ENCODE measurements at places on chromosomes 12 and 14. TPM values are rescaled to one million over a fixed set of nuclear protein-coding genes. Genes with fewer than 3 reads are reported as not detected.

DNA sequence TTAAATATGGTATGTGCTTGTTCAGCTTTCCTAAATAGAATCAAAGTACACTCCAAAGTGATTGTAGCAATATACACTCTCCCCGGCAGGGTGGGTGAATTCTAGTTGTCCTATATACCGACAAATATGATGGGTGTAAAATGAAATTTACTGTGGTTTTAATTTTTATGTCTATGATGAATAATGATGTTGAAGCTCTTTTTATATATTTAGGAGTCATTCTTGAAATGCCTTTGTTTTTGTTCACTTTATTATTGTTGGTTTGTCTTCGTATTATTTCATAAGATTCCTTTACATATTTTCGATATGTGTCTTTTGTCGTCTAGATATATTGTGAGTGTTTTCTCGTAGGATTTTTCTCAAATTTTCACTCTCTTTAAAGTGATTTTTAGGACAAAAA lies 105.7 kb downstream of the PDE3A start:
- H3K27ac ChIP-seq: no peak overlapping the region
- H3K36me3 ChIP-seq: no peaks in the 10 kb centered on the region
- no peak overlapping the region for H3K4me3 ChIP-seq
- H3K4me1 ChIP-seq: no peaks in the 10 kb centered on the region

GRCh38 chr12:132561427-132562156 lies 48.8 kb downstream of the LRCOL1 start:
- DNase-seq: peak; percentile 46
- no peaks in the 10 kb centered on the region for H3K27me3 ChIP-seq
- no peak overlapping the region for H3K27ac ChIP-seq

GRCh38 chr14:29102996-29103395 lies 336.4 kb downstream of the FOXG1 start:
- H3K4me1 ChIP-seq: no peaks in the 10 kb centered on the region
- no peaks in the 10 kb centered on the region for H3K36me3 ChIP-seq
- H3K27me3 ChIP-seq: peaks cover 27% of the 10 kb centered on the region
- no peak for DNase-seq
- H3K27ac ChIP-seq: no peak overlapping the region

- H3K36me3 ChIP-seq: no peaks in the 10 kb centered on the region
- no peak overlapping the region for H3K4me3 ChIP-seq
- H3K4me1 ChIP-seq: no peaks in the 10 kb centered on the region
- no peak overlapping the region for H3K27ac ChIP-seq
These were observed 297.5 kb downstream of the RPAP3 start for GRCh38 chr12:47408171-47408871.

GRCh38 chr14:67882986-67883555 lies 63.5 kb downstream of the RAD51B start:
- no peaks in the 10 kb centered on the region for H3K36me3 ChIP-seq
- H3K4me1 ChIP-seq: no peaks in the 10 kb centered on the region
- DNase-seq: no peak
- no peaks in the 10 kb centered on the region for H3K27me3 ChIP-seq

The HOXC4 gene
- total RNA-seq: 2.6 TPM

- no peak overlapping the region for H3K4me3 ChIP-seq
- no peaks in the 10 kb centered on the region for H3K27me3 ChIP-seq
- DNase-seq: no peak
- no peaks in the 10 kb centered on the region for H3K4me1 ChIP-seq
- no peak overlapping the region for H3K27ac ChIP-seq
- no peaks in the 10 kb centered on the region for H3K36me3 ChIP-seq
These were observed 21.1 kb upstream of the C1S start for GRCh38 chr12:7039403-7039802.

The INHBC gene
- not detected for total RNA-seq

The CCDC38 gene
- not detected for total RNA-seq

DNA sequence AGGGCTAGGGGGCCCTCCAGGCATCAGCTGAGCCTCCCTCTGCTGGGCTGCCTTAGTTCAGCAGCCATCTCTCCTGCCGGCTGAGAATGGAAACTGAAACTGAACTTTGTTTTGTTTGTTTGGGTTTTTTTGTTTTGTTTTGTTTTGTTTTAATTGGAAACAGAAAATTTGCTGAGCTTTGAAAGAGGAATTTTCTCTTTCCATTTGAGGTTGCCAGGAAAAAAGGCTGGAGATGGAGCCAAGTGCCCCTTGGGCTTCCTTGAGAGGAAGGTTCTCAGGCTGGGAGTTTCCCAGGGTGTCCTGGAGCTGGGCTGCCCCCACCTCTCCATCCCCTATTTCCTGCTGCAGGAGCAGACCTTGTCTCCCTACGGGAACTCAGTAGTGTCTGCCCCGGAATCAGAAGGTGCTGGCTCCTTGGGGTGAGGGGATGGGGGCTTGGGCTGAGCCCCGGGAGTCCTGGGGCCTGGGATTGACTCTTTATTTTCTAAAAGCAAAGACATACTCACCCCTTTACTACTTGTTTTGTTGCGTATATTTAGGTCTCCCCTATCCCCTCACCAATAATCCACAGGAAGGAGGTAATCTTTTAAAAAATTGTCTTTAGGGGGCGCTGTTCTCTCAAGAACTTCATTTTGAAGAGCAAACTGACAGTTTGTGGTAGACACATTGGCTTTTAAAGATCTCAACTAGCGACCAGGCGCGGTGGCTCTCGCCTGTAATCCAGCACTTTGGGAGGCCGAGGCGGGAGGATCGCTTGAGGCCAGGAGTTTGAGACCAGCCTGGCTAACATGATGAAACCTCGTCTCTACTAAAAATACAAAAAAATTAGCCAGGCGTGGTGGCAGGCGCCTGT lies 21.3 kb upstream of the OASL start:
- DNase-seq: peak; percentile 75
- H3K27ac ChIP-seq: no peak overlapping the region
- no peaks in the 10 kb centered on the region for H3K36me3 ChIP-seq
- no peaks in the 10 kb centered on the region for H3K4me1 ChIP-seq

DNA sequence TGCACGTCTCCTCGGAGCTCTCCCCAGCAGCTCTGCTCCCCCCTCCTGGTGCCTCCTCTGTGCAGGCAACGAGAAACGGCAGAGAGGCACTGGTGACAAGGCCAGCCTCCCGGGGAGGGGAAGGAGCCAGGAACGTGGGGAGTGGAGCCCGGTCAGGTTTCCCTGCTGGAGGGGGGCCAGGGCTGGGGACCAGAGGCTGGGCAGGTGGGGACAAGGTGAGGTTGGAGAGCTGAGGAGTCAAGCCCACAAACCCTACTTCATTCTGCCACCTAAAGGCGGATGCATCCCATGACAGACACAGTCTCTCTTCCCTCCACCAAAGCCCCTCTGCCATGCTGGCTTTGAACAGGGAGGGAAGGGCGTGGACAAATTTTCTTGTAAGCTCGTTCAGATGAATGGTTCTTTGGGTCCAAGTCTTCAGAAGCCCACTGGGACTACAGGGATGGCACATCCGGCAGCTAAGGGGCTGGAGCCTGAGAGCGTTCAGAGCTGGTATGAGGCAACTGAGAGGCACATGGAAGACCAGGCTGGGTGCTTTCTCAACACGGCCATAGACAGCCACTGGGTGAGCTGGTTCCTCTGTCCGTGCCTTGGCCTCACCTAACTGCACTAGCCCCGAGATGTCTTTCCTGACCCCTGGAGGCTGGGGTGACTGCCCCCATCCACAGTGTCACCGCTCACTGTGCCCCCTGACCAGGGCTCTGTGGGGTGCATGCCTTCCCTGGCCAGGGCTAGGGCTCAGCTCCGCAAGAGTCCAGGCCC lies 105.9 kb downstream of the RBM19 start:
- H3K4me3 ChIP-seq: no peak overlapping the region
- H3K27ac ChIP-seq: no peak overlapping the region
- DNase-seq: no peak
- no peaks in the 10 kb centered on the region for H3K27me3 ChIP-seq

DNA sequence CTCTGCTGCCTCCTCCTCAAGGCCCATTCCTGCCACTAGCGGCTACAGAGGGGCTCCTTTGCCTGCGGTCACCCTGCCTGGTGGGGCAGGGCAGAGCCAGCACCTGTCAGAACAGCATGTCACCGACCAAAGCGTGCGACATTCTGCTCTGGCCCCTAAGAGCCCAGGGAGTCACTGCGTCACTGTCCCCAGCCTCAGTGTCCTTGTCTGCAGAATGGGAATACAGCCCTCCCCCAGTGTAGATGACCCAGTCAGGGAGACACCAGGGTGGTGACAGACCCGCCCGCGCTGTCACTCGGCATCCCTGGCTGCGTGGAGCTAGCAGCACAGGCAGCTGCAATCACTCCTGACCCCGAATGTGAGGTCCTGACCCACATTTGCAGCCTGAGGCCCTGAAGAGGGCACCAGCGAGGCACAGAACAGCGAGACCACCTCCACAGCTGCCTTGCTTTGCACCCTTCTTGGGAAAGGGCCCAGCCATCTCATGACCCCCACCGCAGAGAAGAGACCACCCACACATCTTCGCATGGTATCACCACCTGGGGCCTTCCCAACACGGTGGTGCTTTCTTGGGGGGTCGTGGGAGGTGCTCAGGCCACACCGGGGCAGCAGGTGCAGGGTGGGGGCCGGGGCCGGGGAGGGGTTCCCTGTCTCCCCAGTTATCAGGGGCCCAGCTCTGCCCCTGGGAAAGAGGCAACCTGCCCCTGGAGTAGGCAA lies 2.5 kb downstream of the AHNAK2 start:
- no peak overlapping the region for H3K27ac ChIP-seq
- peaks cover 79% of the 10 kb centered on the region for H3K4me1 ChIP-seq
- no peaks in the 10 kb centered on the region for H3K27me3 ChIP-seq
- DNase-seq: no peak
- H3K36me3 ChIP-seq: no peaks in the 10 kb centered on the region

The PIWIL1 gene
- not detected for total RNA-seq

DNA sequence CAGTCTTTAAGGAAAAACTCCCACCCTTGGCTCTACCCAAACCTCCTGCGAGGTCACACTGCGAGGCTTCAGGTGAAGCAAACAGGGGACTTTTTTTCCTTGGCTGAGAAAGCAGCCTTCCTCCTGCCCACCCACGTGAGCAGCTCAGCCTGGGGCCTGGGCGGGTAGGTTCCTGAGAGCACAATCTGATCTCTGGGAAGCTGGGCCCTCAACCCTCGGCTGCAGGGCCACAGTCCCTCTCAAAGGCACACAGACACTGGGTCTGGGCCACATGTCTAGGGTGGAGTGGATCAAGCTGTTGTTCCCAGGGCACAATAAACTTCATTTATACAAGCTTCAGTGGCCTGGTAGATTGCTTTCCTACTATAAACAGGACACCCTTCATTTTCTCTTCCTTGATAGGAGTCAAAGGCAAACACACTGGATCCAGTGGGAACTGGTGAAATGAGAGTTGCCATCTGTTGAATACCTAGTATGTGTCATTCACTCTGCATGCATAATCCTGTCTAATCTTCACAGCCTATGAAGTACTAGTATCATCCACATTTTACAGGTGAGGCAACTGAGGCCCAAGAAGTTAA lies 41.3 kb upstream of the PNMA1 start:
- H3K36me3 ChIP-seq: peaks cover 3% of the 10 kb centered on the region
- H3K4me3 ChIP-seq: 0 out of 2 replicates have a peak overlapping the region, but pooled peaks have one; percentile 2
- no peaks in the 10 kb centered on the region for H3K27me3 ChIP-seq
- peak overlapping the region; percentile 74 for H3K27ac ChIP-seq
- H3K4me1 ChIP-seq: peaks cover 75% of the 10 kb centered on the region
- DNase-seq: no peak

The PPFIA2 gene
- total RNA-seq: not detected

DNA sequence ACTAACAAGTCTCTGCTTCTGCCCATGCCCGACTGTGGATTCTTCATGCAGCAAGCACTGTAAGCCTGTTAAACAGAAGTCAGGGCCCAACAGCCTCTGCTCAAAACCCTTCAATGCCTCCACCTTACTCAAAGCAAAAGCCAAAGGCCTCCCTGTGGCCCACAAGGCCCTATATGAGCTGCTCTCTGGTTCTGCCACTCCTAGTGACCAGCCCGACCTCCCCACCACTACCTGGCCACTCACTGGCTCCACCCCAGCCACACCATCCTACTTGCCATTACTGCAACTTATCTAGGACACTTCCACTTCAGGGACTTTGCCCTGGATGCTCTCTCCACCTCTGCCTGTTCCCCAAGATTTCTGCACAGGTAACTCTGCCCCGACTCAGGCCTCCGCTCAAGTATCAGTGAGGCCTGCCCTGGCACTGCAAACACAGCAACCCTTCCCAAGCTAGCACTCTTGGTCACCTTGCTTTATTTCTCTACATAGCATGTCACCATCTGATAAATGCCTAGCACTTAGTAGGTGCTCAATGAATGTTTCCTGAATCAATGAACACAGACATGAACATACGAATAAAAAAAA lies 88.9 kb downstream of the ITPR2 start:
- no peak for DNase-seq
- H3K27me3 ChIP-seq: no peaks in the 10 kb centered on the region
- no peaks in the 10 kb centered on the region for H3K36me3 ChIP-seq
- H3K4me1 ChIP-seq: peaks cover 15% of the 10 kb centered on the region

GRCh38 chr12:114441039-114441383 lies 35.1 kb upstream of the TBX5 start:
- no peak overlapping the region for H3K4me3 ChIP-seq
- no peak overlapping the region for H3K27ac ChIP-seq
- no peaks in the 10 kb centered on the region for H3K4me1 ChIP-seq
- H3K27me3 ChIP-seq: peaks cover 98% of the 10 kb centered on the region

GRCh38 chr12:28212182-28212581 lies 21.9 kb downstream of the CCDC91 start:
- no peaks in the 10 kb centered on the region for H3K4me1 ChIP-seq
- no peak overlapping the region for H3K4me3 ChIP-seq
- peaks cover 43% of the 10 kb centered on the region for H3K36me3 ChIP-seq
- no peak overlapping the region for H3K27ac ChIP-seq

The SPPL3 gene
- 18.8 TPM for total RNA-seq

The CMA1 gene
- total RNA-seq: not detected

The ACVRL1 gene
- total RNA-seq: 0.40 TPM

DNA sequence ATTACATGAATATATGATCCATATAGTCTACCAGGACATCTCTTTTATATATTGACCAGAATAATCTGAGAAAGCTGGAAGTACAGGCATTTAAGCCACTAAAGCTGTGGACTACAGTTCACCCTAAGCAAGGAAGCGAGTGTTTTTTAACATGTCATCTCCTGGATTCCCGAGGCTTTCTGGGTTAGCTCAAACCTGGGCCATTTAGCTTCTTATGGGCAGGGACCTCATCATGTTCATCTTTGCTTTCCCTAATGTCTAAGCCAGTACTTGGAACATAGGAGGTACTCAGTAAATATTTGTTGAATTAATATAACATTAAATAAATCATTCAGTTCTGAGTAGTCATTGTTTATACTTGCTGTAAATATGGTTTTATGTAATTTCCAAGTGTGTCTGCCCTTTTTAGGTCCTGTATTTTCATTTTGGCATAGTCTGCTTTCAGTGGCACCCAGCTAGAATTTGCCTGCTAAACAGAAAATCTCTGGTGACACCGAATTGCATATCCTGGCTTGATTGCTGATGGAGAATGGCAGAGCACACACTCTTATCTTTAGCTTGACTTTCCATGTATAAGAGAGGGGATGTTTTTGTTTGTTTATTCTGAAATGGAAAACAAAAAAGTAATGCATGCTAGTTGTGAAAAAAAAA lies 344.5 kb downstream of the ZFP36L1 start:
- no peaks in the 10 kb centered on the region for H3K27me3 ChIP-seq
- no peaks in the 10 kb centered on the region for H3K36me3 ChIP-seq
- DNase-seq: peak; percentile 34
- H3K4me3 ChIP-seq: no peak overlapping the region
- no peak overlapping the region for H3K27ac ChIP-seq
- H3K4me1 ChIP-seq: peaks cover 30% of the 10 kb centered on the region

The AKAP6 gene
- total RNA-seq: 1.5 TPM

The ETNK1 gene
- 22.2 TPM for total RNA-seq

GRCh38 chr14:70640938-70641547 lies 673 bp upstream of the TTC9 start:
- peaks cover 30% of the 10 kb centered on the region for H3K27me3 ChIP-seq
- peaks cover 17% of the 10 kb centered on the region for H3K4me1 ChIP-seq
- peak; percentile 69 for DNase-seq
- no peaks in the 10 kb centered on the region for H3K36me3 ChIP-seq
